Endothelial cell of umbilical vein (primary cell): ENCODE measurements at places on chromosomes 2 and 18. TPM values are rescaled to one million over a fixed set of nuclear protein-coding genes. Genes with fewer than 3 reads are reported as not detected.

DNA sequence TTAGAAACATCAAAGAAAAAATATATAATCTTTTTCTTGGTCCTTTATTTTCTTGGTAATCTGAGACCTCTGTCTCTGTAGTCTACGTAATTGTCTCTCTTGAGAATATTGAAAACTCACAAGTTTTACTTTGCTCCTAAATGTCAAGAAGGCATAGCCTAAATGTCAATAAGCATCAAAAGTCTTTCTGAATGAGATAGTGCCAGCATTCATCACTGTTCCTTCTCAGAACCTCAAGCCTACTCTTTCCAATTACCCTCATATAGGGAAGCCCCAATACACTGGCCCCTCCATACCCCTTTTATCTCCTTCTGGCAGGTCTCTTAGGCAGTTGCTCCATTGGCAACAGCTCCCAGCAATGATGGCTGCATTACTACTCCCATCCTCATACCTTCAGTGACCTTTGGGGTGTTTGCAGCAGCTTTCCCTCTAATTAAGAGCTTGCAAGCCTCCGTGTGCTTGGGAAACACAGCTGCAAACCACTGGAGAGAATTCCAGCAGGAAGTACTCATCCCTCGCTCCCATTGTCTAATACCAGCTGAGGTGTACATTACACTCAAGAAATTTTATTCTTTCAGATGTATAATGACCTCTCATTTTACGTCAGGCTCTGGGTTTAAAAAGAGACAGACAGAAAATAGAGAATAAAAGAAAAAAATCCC lies 95.8 kb downstream of the KYNU start:
- peak; percentile 29 for DNase-seq

The CGREF1 gene
- total RNA-seq = 4.0 and 5.8 TPM in 2 replicates

The TXNDC2 gene
- not detected in 2 replicates for total RNA-seq

The TRABD2A gene
- total RNA-seq = 0.99 and 1.8 TPM in 2 replicates

DNA sequence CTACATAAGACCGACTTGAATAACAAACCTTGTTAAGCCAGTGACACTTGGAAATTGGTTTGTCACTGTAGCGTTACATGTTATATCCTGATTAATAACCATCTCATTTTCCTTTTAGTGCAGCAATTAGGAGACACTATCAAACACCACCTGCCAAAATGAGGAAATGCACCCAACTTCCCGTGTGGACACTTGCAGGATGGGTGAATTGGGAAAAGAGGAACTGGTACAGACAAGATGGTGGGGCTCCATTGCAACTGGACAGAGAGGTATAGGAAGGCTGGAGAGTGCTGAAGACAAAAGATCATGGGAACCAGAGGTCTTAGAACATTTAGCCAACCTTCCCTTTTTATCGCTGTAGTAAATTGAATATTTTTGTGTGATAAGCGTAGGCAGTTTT lies 816.3 kb upstream of the HS6ST1 start:
- no peak for DNase-seq

- no peak for DNase-seq
Measured at GRCh38 chr18:48354746-48355260, 54.4 kb downstream of the ZBTB7C start.

The THAP4 gene
- 47.4 and 49.0 TPM in 2 replicates for total RNA-seq

GRCh38 chr2:221822416-221822815 lies 250.3 kb upstream of the EPHA4 start:
- no peak for DNase-seq

The IGFBP5 gene
- total RNA-seq = 0.05 TPM in 1 of 2 replicates, not detected in the other

The MYO5B gene
- 1.1 and 1.4 TPM in 2 replicates for total RNA-seq

- DNase-seq = no peak
Measured at GRCh38 chr2:29295845-29296244, 180.6 kb downstream of the CLIP4 start.

DNA sequence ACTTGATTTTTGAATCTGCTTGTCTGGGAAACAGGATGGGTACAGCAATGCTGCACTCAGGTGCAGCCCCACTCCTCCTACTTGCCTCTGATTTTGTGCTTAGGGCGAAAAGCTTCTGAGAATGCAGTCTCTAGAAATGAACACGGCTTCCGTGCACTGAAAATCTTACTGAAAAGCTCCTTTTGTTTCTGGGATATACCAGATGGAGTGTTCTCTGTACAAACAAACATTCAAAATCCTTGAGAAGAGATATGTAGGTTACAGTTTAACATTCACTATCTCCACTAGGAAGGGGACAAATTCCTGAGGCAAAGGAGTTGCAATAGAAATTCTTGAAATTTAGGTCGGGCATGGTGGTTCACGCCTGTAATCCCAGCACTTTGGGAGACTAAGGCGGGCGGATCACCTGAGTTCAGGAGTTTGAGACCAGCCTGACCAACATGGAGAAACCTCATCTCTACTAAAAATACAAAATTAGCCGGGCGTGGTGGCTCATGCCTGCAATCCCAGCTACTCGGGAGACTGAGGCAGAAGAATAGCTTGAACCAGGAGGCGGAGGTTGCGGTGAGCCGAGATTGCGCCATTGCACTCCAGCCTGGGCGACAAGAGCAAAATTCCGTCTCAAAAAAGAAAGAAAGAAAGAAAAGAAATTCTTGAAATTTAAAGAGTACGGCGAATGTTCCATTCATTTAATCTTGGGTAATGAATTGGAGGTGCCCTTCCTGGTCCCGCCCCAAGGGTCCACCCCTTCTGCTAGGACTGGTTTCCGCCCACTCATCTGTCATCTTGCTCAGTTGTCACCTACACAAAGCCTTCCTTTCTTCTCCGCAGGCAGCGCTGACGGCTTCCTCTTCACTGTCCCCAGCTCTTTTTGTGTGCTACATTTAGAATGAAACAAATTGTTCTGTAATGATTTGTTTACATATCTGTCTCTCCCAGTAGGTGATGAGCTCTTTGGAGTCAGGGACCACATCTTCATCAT lies 92.4 kb downstream of the SOCS6 start:
- no peak for DNase-seq

- no peak for DNase-seq
Measured at GRCh38 chr2:60475123-60475830, 78.2 kb downstream of the BCL11A start.

DNA sequence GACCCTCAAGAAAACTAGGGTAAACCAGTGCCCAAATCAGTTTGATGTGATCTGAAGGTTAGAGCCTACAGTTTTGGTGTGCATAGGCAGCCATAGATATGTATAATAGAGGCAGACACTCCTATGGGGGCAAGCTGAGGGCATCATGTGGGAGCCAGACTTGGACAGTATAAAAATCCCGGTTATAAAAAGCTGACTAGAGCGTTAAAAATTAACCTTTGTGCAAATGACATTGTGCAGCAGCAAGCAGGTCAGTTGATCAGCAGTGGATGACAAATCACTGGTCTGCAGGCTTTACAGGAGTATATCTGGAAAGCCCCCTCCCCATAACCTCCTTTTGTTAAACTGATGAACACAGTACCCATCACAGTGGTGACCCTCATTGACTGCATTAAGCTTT lies 107.8 kb downstream of the CTNNA2 start:
- no peak for DNase-seq

GRCh38 chr2:105468582-105469042 lies 69.8 kb upstream of the FHL2 start:
- DNase-seq = no peak

DNA sequence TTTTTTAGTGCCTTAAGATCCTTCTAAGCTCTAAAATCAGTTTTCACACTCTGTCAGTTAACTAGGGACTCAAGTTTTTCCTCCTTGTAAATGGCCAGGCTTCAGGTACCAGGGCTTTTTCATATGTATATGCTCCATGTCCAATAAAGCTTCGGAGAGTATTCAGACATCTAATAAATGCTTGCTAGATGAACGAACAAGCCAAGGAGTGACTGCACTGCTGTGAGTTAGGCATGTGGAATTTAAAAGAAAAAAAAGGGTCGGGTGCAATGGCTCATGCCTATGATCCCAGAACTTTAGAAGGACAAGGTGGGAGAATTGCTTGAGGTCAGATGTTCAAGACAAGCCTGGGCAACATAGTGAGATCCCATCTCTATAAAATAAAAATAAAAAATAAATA lies 81.9 kb downstream of the CDH2 start:
- DNase-seq = no peak

- DNase-seq = no peak
Measured at GRCh38 chr2:195313962-195314361, 343.1 kb upstream of the SLC39A10 start.

DNA sequence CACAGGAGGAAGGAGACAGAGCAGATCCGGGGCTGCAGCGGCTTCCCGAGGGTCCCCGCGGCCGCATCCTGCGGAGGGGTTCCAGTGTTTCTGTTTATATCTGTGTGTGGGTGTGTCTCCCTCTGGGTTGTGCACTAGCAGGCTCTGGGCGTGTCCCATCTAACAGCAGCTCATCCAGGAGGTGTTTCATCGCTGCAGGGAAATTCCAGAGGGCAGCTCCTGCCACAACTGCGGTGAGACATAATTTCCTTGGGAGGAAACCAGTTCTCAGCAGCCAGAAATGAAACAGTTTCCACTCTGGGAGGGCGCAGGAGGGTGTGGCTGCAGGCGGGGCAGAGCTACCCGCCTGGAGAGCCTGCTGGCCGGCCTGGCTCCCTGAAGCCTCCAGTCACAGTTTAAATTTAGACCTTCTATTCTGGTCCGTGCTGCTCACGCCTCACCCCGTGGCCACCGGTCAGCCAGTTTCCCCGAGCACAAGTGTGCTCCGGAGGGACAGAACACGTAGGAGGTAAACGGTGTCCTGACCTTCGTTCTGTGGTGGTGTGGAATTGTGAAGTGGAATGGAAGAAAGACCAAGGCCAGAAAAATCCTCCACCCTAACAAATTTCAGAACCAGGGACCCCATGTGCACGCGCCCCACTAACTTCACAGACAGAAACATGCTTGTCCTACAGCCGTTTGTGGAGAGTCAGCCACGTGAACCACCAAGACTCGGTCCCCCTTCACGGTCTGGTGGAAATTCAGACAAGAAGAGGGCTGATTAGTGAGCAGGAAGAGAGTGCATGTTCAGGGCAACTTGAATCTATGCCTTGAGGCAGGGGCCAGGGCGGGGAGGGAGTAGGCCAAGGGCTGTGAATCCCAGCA lies 50.2 kb downstream of the TEX44 start:
- DNase-seq = peak; percentile 94

- DNase-seq = no peak
Measured at GRCh38 chr18:58152891-58153290, 108.9 kb downstream of the NEDD4L start.

DNA sequence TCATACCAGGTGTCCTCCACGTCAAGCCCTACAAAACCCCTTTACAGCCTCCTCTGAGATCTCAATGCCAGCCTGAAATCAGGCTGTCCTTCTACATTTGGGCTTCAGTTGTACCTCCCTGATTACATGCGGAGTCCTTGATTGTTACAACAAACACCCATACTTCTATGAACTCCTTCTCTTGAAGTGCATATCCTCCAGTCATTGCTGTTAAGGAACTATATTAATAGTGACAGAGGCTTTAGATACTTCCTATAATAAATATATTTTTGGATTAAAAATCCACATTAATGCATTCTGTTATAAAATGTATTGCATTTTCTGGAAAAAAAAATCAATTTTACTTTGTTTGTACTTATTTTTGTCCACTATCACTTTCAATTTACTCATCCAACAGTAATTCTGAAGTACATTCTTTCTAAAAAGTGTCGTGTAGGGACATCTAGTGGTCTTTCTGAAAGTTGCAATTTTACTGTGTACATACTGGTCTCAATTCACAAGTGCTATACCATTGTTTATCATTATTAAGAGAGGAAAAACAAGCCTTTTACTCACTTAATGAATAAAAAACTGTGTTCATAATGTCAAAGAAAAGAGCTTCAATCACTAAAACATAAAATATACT lies 316.4 kb downstream of the DSEL start:
- DNase-seq = peak; percentile 72

GRCh38 chr18:9237981-9238380 lies 96.6 kb upstream of the TWSG1 start:
- DNase-seq = no peak

The SLC11A1 gene
- not detected in 2 replicates for total RNA-seq

- DNase-seq = no peak
Measured at GRCh38 chr2:142270291-142270690, 139.5 kb upstream of the LRP1B start.

The AQP12A gene
- not detected in 2 replicates for total RNA-seq

GRCh38 chr2:146267093-146267492 lies 1577.7 kb upstream of the ACVR2A start:
- no peak for DNase-seq

GRCh38 chr2:159065313-159065712 lies 96.9 kb downstream of the TANC1 start:
- DNase-seq = no peak

DNA sequence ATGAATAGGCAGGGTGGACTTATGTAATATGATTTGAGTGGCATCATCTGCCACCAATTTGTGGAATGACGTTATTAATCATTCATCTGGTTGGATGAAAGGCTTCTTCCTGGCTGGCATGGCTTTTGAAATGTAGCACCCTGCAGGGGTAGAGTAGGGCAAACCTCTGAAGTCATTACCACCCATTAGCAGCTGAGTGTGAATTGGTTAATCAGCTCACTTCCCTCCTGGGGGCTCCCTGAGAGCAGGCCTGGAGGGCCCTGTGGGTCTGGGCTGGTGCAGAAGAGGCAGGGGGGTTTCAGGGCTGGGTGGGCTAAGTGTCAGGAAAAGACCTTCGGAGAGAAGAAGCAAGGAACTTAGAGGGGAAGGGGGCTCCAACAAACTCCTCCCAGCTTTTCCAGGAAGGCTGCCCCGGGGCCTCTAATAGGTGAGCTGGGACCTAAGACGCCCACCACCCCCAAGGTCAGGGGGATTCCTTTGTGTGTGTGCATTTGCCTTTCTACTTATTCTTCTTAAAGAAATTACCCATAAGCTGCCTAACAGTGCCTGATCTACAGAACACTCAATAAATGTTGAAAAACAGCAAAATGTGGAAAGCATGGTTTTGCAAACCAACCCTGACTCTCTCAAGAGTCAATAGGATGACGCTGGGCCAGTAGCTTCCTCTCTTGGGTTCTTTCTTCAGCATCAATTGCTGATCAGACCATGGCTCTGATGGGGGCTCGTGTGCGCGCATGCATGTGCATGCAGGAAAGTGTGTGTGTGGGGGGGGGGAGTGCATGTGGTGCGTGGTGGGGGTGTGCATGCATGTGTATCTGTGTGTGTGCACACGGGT lies 49.7 kb upstream of the ZNF516 start:
- no peak for DNase-seq

GRCh38 chr2:3051266-3051665 lies 326.4 kb downstream of the EIPR1 start:
- DNase-seq = no peak

The TMEM169 gene
- total RNA-seq = 0.20 TPM in 1 of 2 replicates, not detected in the other

DNA sequence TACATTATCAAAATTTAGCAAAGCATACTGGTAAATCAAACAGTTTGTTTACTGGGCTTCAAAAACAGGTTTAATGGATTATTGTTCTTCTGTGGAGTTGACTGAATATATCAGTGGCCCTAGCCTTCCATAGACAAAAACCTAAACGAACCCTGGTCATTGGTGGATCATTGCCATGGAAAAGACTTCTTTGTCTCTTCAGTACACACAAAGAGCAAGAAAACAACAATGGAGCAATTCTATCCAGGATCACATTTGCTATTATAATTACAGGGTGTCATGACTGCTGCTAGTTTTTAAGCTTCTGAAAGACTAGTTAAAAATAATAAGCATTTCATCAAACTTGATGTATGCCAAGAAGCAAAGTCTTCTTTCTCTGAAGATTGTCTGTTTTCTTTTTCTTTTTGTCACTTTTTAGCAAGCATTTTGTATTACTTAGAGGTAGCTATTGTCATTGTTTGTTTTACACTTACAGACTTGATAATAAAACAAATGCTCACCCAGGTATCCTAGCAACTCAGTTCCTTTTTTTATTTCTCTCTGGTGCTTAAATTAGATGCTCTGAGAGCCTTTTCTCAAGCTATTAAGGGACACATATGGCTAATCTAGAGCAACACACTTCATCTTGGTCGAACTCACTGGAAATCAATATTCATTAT lies 1228.7 kb upstream of the DDX18 start:
- DNase-seq = no peak

- no peak for DNase-seq
Measured at GRCh38 chr2:128801576-128801975, 482.9 kb upstream of the HS6ST1 start.

The SSB gene
- total RNA-seq = 124 and 125 TPM in 2 replicates
